A549 treated with ZK216348 at 1 μM for 4 hours (cell line): ENCODE measurements at places on chromosomes 12 and 14. TPM values are rescaled to one million over a fixed set of nuclear protein-coding genes. Genes with fewer than 3 reads are reported as not detected.

KIF5A gene
- 0.18 to 0.26 TPM (median 0.21 TPM) in 5 replicates for total RNA-seq

MYO1H gene
- not detected in 5 replicates for total RNA-seq

FAIM2 gene
- 0.09 TPM in 1 of 5 replicates, not detected in the others for total RNA-seq

BORCS5 gene
- 10.0 to 11.7 TPM (median 10.4 TPM) in 5 replicates for total RNA-seq

BCL2L14 gene
- total RNA-seq: not detected in 5 replicates

AQP6 gene
- total RNA-seq: not detected in 5 replicates

C12orf54 gene
- not detected in 5 replicates for total RNA-seq

SOX5 gene
- total RNA-seq: not detected in 5 replicates

CYP27B1 gene
- 0.86 to 4.5 TPM (median 2.7 TPM) in 5 replicates for total RNA-seq
